ENCODE measurements at places on chromosomes 11 and 22.

DNA sequence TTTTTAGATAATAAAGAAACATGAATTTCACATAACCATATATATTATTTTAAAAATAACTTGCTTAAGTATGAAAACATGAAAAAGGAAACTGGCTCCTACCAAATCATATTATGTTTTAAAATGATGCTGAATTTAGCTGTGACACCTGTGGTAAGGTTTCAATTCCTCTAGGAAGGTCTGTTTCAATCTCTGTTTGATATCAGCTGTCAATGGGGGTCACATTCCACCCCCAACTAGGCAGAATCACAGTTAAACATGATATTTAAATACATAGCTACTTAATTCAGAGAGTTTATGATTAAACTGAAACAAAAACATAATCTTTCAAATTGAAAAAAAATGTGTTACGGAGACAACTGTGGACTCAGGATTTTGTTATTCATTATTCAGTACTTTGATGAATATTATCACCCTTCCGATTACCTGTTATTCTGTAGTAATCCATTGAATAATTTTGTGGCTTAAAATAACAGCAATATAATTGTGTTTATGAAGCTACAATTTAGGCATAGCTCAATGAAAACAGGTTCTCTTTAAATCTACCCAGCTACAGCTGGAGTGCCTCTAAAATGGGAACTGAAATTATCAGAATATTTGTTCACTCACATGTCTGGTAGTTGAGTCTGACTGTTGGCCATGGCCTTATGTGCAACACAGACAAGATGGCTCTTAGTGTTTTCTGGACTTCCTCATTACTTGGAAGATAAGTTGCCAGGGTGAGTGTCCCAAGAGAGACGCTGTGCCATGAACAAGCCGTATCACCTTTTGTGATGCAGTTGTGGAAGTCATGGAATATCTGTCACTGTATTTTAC is 244.6 kb upstream of the ANO3 start:
- DNase-seq: no peak

GRCh38 chr11:94590352-94591041 is 23.3 kb downstream of the PIWIL4 start:
- no peak for DNase-seq

DNA sequence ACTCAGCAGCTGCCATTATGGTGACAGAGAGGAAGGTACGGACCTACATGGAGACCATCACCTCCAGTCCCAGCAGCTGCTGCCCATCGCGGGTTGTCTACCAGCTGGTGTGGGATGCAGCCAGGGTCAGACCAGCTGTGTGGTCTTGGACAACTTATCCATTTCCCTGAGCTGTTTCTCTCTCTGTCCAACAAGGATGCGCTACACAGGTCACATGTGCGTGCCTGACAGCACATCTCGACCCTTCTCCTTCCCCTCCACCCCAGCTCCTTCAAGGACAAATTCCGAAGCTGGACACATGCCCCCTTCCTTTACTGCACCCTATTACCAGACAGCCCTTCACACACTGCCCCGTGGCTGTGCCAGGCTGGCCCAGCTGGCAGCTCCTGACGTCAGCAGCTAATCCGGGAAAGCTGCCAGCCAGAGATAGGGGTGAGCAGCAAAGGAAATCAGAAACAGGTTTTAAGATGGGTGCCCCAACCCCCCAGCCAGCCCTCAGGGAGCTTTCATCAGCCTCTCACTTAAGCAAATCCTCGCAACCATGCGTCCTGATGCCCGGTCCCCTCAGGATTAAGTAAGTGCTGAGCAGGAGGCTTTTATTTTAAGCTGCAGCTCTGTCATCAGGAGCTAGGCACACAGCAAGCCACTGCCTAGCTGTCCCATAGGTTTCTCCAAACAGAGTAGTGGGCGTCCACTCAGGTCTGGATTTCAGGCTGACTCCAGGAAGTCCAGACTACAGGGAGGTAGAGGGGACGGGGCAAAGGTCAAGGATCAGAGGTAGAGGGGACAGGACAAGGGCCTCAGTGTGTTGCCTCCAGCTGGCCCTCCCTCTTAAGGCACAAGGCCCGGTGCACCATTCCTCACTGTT is 20.3 kb downstream of the TEF start:
- no peak for DNase-seq

DNA sequence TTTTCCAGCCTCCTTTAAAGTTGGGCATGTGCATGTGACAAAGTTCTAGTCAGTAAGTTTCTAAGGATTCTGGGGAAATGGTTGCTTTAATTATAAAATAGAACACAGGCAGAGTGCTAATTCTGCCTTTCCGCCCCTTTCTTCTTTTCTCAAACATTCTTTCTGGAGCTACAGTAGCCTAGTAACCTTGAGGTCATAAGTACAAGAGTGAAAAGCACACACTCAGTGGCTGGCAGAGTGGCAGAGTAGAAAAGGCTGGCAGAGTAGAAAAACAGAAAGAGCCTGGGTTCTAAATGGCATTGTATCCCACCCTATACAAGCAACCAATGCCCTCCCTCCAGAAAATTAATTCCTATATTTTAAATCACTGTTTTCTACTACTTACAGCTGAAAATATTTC is 51.2 kb downstream of the PAK1 start:
- no peak for DNase-seq

- no peak for DNase-seq
These were observed 16.1 kb upstream of the EED start for GRCh38 chr11:86228269-86229038.

GRCh38 chr11:35992548-35992947 is 48.7 kb downstream of the LDLRAD3 start:
- no peak for DNase-seq
